COLO829 (cell line): ENCODE measurements at places on chromosomes 7 and 10.

DNA sequence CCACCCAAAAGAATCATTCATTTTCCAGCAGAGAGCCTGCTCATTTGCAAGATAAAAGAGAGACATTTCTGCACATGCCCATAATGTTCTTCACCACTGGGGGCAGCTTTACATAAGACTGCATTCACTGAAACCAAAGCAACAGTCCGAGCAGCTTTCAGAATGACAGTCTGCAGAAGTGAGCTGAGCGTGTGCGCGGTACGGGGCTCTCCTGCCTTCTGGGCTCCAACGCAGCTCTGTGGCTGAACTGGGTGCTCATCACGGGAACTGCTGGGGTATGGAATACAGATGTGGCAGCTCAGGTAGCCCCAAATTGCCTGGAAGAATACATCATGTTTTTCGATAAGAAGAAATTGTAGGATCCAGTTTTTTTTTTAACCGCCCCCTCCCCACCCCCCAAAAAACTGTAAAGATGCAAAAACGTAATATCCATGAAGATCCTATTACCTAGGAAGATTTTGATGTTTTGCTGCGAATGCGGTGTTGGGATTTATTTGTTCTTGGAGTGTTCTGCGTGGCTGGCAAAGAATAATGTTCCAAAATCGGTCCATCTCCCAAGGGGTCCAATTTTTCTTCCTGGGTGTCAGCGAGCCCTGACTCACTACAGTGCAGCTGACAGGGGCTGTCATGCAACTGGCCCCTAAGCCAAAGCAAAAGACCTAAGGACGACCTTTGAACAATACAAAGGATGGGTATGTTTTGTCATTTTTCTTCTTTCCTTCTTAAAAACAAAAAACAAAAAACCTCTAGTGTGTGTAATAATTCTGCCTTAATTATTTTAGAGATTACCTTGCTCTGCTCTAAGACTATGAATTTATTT, at the start of gene LRRTM3:
Gene LRRTM3 (plus strand): TSS at position 141 of the 820 bp plus-strand sequence.
- peak; percentile 27 for DNase-seq

- DNase-seq: no peak
These were observed 10.7 kb upstream of the NFKB2 start for GRCh38 chr10:102384606-102385429.

DNA sequence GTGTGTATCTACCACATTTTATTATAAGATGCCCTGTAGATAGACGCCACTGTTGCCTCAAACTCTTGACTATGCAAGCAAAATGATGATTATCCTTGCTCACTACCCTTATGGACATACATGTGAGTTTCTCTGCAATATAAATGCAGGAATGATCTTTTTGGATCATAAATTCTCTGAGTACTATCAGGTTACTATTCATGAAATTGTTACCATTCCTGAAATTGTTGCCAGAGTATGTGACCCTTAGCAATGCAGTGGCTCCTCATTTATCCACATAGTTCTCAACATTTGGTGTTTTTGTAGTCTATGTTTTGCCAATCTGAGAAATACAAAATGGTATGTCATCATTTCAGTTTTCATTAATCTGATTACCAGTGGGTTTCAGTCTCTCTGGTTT, 166.2 kb upstream of the FAM3C start:
- no peak for DNase-seq

- DNase-seq: no peak
These were observed 303.6 kb downstream of the GPAM start for GRCh38 chr10:111879969-111880368.

DNA sequence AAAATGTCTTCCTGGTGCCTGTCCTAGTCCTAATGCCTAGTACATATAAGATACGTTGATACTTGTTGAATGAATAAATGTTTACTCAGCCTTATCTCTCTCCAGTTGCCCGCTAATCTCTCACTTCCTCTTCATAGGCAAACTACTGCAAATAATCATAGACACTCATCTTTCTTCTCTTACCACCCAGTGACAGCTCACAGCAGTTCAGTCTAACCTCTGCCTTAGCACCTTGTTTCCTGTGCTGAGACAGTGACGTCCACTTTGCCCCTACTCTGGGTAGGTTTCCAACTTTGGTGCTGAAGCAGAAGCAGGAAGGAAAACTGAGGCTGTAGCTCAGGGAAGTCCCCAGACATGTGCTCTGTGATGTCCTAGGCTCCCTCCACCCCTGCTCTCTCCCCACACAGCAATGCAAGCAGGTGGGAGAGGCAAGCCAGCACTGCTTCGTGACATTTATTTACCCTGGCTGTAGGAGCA, 45.5 kb upstream of the RHOBTB1 start:
- DNase-seq: no peak

DNA sequence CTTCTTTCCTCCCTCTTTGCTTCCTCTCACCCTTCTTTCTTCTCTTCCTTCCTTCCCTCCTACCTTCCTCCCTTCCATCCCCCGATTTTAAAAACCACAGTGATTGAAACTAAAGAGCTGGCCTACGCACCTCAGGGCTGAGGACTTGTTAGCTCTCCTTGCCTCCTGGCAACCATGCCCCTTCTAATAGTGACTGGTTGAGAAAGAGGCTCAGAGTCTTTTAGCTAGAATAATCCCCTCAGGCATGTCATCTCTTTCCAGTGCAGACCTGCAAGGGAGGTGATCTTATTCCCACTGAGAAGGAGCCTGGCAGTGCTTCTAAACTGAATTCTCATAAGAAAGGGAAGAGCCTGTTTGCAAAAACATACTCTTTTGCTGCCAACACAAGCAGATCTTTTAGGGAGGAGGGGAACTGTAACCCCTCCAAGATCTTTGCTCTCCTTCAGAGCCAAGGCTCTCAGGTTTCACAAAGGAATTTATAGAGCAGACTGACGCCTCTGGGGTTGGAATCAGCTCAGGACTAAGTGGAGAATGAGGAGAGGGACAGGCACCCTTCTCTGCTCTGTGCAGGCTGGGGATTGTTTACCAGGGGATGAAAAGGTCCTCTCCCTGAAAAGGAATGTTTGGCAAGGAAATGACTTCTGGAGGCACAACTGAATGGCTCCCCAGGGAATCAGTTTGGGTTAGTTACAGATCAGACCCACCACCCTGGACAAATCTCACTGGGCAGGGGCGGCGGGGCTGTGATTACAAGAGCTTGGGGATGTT, 9.4 kb upstream of the ANKRD1 start:
- DNase-seq: peak; percentile 24

DNA sequence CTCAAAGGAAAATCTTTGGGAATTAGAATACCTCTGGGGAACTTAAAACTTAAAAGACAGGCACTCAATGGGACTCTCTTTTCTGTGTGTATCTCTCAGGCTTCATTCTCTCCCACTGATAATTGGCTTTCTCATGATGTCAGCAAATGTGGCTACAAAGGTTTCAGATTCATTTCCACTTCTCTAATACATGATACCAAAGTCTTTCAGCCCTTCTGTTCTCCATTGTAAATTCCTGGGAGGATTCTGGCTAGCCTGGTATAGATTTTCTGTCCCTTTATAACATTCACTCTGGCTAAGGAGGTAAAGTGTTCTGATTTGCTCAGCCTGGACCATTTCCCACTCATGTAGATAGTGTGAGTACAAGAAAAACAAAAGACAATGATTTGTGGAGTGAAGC, 606.2 kb downstream of the PCDH15 start:
- no peak for DNase-seq

GRCh38 chr7:158935062-158935461, 78.7 kb downstream of the DYNC2I1 start:
- DNase-seq: no peak

- DNase-seq: peak; percentile 45
These were observed 107.8 kb downstream of the RAB18 start for GRCh38 chr10:27611744-27612550.

DNA sequence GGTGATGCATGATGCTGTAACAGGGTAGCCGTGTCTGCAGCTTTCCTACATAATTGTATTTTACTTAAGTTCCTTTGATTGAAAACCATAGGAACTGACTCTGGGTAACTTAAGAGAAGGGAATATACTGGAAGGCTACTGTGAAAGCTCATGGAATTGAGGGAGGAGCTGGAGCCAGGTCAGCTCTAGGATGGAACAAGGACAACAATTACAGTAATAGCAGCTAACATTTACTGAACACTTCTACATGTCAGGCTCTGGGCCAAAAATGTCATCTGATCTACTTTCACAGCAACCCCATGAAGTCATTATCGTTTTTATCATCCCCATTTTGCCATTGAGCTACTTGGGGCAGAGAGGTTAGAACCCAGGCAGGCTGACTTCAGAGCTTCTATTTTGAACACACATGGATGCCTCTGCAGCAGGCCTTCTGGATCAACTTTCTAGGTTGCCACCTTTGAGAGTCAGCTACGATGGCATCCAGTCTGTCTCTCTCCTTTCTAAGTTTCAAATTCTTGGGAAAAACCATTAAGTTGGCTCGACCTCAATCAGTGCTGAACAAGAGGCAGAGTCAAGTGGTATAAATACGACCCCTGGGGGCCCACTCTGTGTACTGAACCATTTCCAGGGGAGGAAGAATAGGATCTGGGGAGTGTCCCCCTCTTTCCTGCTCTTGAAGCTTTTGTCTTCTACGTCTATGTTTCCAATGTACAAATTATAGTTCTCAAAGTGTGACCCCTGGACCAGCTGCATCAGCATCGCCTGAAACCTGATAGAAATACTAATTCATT, 272.3 kb upstream of the PLPP4 start:
- no peak for DNase-seq

- no peak for DNase-seq
These were observed 120.3 kb downstream of the BUB3 start for GRCh38 chr10:123274306-123275135.

DNA sequence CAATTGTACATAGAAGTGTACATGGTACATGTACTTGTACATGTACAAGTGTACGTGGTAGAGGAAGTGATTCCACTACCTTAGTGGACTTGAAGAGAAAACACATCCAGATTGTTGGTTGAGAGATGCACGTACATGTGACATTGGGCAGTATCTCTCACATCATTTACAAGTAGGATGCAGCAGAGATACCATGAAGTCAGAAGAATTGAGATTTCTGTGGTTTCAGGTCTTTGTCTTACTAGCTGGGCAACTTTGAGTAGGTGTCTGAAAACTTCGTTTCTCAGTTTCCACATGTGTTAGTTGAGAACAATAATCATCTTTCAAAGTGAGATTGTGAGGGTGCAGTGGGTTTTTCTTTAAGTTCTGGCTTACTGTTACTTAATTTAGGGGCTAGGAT, 21.5 kb downstream of the CLDN12 start:
- DNase-seq: no peak

- no peak for DNase-seq
These were observed 122.3 kb downstream of the SLIT1 start for GRCh38 chr10:97063271-97063982.

- DNase-seq: no peak
These were observed 61.4 kb upstream of the CYP26C1 start for GRCh38 chr10:92999191-92999590.
